ENCODE measurements at places on chromosomes 3 and 15.

GRCh38 chr3:111915905-111916304, 56.8 kb downstream of the PHLDB2 start:
- DNase-seq = no peak

- no peak for DNase-seq
Measured at GRCh38 chr3:188416041-188416440, 262.1 kb downstream of the LPP start.

DNA sequence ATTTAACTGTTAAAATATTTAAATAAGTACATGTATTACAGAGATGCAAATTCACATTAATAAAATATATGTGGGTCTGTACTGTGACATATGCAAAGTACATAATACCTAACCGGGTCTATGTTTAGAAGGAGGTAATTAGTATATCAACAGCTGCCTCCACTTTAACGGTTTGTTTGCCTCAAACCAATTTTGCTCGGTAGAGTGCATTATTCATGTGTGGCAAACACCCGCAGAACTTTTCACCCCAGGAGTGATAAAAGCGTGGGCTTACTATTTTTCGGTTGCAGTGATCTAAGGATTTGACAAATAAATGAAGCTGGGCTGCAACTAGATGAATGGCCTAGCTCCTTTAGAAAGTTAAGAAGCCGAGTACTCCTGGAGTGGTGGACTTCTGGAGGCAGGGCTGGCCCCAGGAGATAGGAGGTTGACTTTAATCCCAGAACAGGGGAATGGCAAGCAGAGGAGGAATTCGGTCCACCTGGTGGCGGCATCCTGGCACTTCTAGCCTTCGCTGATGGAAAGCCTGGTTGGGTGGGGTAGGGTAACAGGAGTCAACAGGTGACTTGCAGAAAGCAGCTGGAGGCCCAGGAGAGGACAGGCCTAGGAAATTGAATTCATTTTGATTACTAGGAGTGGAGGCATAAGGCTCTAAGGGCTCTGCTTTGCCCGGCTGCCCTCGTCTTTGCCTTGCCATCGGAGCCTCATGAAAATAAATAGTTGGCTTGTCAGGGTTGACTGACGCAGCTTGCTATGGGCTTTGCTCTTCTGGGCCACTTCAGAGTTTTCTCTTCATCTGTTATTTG, 2.4 kb downstream of the SLCO3A1 start:
- DNase-seq = peak; percentile 74

GRCh38 chr3:5463991-5464390, 276.5 kb downstream of the EDEM1 start:
- no peak for DNase-seq

- DNase-seq = peak; percentile 18
Measured at GRCh38 chr3:133859381-133860234, 36.1 kb downstream of the RAB6B start.

DNA sequence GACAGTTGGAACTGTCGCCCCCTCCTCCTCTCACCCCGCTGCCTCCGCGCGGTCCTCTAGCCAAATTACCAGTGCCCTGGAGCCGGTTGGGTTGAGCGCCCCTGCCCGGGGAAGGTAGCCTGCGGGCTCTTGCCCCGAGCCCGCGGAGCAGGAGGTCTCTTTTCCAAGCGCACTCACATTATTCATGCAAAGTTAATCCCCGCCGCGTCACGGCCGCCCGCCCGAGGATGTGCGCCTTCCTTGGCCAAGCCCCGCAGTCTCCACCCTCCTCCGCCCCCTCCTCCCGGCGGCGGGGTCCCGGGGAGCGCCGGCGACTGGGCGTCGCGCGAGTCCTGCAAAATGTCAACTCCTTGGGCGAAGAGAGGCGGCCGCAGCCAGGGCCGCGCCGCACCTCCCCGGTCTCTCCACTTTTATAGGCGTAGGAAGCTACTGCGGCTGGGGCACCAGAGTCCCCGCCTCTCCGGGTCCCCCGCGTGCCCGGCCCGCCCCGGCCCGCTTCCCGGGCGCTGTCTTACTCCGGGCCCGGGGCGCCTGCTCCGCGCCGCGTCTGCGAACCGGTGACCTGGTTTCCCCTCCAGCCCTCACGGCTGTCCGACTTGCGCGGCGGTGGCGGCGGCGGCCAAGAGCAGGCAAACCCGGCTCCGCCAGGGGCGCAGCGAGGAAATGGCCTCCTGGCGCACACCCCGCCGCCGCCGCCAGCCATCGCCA, at the start of gene THRB:
THRB (minus strand) TSS at position 233 of the 708 bp plus-strand sequence.
- DNase-seq = no peak

All from NCI-H187 treated with DMSO at 0.1 percent for 48 hours (cell line).